Hematopoietic multipotent progenitor cell treated with erythropoietin and hydrocortisone succinate and interleukin-3 and kit ligand, for 4 days (in vitro differentiated cells): ENCODE measurements at places on chromosomes 2 and 18.

GRCh38 chr2:175180701-175181103 is 808 bp downstream of the ATP5MC3 start:
- peak; percentile 82 for DNase-seq

- no peak for DNase-seq
Measured at GRCh38 chr2:58992062-58992706, 751.1 kb upstream of the FANCL start.

- no peak for DNase-seq
Measured at GRCh38 chr2:10424051-10424450, 24.1 kb downstream of the ODC1 start.

DNA sequence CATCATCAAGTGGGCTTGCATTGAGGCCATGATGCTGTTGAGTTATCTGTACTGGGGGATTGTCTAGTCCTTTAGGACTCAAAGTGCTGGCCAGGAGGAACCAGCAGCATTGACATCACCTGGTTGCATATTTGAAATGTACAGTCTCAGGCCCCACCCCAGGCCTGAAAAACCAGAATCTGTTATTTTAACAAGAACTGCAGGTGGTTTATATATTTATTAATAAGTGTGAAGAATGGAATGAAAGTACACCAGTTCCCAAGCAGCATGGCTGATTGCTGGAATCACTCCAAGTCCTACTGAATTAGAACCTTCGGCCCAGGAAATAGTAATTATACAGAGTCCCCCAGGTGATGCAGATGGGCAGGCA is 2.8 kb downstream of the IL1F10 start:
- DNase-seq: no peak

DNA sequence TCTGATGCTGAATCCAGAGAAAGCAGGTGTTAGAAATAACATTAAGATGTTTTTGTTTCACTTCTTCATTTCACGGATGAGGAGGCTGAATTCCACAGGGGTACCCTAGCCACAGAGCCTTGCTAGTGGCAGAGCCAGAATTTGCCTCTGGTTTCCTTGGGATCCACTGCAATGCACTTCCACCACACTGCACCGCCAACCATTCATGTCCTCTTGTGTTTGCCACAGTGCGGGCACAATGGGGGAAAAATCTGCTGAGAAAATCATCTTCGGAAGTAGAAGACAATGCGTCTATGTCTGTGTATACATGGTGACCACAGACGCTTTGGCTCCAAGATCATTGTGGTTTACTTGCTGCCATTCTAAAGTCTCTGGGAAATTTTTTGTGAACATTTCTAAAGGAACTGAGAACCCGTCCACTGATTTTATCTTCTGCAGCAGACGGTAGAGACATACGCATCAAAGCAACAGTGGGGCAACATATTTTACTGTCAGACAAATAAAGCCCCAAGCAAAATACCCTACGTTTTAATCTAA is 14.9 kb downstream of the ICOS start:
- DNase-seq: peak; percentile 38

GRCh38 chr2:161031511-161031910 is 128.7 kb upstream of the TANK start:
- no peak for DNase-seq

DNA sequence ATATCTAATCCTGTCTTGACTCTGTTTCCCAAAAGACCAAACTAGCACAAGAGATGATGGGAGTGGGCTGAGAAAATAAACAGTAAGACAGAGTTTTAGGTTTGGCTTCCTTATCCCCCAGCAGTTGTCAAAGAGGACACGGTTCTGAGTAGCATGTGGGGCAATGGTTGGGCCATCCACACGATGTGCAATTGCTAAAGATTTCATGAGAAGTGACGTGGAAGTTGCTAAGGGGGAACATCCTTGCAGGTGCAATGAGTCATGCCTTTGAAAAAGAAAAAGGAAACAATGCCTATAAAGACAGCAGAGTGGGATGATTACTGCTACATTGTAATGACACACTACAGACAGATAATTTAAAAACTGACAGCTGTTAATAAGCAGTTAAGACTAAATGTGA is 1395.8 kb downstream of the LRP1B start:
- DNase-seq: no peak

DNA sequence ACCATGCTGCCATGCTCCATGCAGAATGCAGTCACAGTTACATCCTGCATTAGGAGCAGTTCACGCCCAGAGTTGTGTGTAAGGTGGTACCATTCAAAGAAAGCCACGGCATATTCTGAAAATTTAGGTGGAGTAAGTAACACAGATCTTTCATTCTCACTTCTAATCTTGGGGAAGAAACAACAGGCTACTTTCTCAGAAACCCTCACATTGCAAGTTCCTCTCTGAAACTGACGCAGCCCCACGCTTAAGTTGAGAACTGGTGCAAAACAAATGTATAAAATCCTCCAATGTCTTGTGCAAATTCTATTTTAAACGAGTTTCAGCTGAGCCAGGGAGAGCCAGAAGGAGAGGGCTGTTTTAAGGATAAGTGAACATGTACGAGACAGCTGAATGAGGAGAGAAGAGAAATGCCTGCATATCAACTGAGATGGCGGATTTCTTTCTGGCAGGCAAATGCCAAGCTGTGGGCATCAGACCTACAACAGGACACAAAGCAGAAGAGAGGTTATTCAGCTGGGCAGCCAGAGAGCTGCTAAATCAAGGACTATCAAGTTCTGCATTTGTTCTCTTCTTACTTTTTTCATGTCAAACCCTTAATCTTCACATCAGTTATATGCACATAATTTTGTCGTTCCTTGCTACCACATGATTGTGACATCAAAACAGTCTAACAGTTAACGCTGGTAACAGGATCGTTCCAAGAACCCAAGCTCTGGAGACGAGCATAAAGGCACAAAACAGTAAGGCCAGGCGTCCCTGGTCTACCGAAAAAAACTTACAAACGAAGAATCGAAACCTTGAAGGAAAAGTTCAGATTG is 6.4 kb downstream of the ARL4C start:
- DNase-seq: peak; percentile 68

GRCh38 chr2:216117561-216118340 is 8.6 kb downstream of the XRCC5 start:
- DNase-seq: peak; percentile 42

- peak; percentile 50 for DNase-seq
Measured at GRCh38 chr2:158142165-158142564, 40.5 kb downstream of the UPP2 start.

DNA sequence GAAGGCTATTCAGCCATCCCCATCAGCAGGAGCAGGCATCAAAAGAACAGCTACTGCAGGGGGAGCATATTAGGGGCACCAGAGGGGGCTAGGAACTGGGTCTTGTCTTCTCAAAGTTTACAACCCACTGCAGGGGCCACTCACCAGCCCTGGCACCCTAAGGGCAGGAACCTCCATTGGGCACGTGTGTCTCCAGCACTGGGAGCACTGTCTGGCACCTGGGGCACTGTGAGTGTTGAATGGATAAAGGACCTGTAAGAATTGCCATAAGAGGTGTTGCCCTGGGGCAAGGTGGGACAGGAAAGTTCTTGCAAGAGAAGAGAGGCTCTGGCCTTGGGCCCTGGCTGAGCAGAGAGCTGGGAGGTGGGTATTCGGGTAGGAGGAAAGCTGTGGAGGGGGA is 1.4 kb upstream of the STEAP3 start:
- DNase-seq: no peak

GRCh38 chr2:199309973-199310372 is 147.8 kb downstream of the SATB2 start:
- DNase-seq: no peak

DNA sequence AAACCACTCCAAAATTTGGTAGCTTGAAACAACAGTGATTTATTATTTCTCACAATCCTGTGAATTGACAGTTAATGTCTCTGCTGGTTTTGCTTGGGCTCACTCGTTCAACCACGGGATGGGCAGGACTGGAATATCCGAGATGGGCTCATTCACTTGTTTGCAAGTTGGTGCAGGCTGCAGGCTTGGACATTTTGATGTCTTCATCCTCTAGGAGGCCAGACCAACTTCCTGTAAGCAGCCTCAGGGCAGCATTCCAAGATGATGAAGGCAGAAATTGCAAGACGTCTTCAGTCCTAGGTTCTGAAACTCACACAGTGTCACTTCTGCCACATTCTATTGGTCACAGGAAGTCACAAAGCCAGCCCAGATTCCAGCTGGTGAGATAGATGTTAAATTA is 47.1 kb downstream of the GPR39 start:
- no peak for DNase-seq

GRCh38 chr18:22185273-22185672 is 15.9 kb downstream of the GATA6 start:
- no peak for DNase-seq

DNA sequence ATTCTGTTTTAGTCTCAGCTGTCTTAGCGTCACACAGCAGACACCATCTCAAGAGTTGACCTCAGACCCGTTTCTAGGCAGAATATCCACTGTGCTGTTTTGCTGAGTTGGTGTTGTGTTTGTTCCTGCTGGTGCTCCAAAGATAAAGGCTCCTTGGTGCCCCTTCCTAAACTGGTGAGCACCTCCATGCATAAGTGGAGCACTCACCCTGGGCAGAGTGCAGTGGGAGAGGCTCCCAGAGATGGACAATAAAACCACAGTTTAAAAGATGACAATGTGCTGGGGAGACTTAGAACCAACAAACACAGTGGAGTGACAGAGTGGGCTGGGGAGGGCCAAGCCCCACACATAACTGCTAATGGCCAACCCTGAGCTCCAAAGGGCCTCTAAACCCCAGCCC is 271.1 kb downstream of the PHLPP1 start:
- DNase-seq: no peak

GRCh38 chr2:43070030-43070429 is 156.4 kb downstream of the ZFP36L2 start:
- DNase-seq: no peak

- DNase-seq: no peak
Measured at GRCh38 chr2:187136646-187137045, 287.7 kb upstream of the ZSWIM2 start.

- DNase-seq: peak; percentile 19
Measured at GRCh38 chr2:231294571-231295362, 96.3 kb downstream of the ARMC9 start.

DNA sequence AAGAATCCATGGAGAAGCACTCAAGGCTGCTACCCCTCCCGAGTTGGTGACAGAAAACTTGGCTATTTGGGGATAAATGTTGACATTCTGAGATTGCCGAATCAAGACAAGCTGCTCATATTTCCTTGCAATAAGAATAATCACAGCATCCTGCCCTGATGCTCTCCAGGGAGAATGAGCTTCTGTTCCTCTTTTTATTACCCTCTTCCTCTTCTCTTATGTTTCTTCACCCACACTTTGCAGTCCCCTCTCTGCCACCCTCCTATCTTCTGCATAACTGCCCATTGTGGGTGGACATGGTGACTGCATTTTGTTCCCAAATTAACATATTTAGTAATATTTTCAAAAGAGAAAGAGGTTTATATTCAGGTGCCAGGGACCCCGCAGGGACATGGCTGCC is 11.9 kb upstream of the MSGN1 start:
- DNase-seq: peak; percentile 35

- no peak for DNase-seq
Measured at GRCh38 chr2:198595721-198596120, 791.3 kb downstream of the PLCL1 start.

GRCh38 chr2:120751553-120751952 is 15.9 kb downstream of the GLI2 start:
- no peak for DNase-seq

DNA sequence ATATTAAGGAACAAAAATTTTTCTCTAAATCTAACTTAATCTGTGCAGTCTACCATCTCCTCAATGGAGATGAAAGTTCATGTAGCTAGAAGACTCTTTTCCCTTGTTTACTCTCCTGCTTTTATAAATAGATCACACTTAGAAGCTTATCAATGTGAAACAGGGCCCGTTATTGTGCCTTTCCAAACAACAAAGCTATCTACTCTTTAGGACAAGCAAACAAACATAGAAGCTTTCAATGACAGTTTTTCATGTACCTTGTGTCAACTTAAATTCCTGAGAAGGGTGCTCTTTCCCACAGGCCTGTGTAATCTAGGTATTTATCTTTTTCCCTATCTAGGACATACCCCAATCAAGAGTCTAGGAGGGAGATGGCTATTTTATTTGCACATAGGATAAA is 247.8 kb upstream of the CWC22 start:
- DNase-seq: no peak

DNA sequence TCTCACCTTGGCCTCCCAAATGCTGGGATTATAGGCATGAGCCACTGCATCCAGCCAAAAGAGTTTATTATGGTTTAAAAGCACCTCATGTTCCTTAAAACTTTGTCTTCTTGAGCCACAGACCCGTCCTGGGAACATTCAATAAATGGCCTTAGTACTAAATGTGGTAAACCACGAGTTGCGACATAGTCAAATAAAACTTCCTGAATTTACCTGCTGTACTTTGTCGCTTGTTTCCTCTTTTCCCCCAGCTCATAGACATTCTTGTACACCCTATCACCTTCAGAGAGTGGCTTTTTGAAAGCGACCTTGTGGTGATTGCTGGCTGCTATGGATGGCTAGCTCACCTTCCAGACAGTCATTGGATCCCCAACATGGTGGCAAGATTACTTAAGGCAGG is 310.4 kb downstream of the LRRTM1 start:
- DNase-seq: peak; percentile 57
